ENCODE measurements at places on chromosomes 5 and 9.

- DNase-seq = no peak
These were observed 722.9 kb upstream of the RGMB start for GRCh38 chr5:98050583-98050982.

- DNase-seq = no peak
These were observed 115.2 kb downstream of the ZDHHC21 start for GRCh38 chr9:14578030-14578429.

GRCh38 chr9:134932606-134933005, 14.9 kb upstream of the FCN1 start:
- no peak for DNase-seq

- DNase-seq = no peak
These were observed 86.1 kb downstream of the LIX1 start for GRCh38 chr5:97056263-97056662.

- no peak for DNase-seq
These were observed 58.8 kb downstream of the GADD45G start for GRCh38 chr9:89663614-89663970.

GRCh38 chr9:114186605-114187289, 31.4 kb downstream of the COL27A1 start:
- no peak for DNase-seq

DNA sequence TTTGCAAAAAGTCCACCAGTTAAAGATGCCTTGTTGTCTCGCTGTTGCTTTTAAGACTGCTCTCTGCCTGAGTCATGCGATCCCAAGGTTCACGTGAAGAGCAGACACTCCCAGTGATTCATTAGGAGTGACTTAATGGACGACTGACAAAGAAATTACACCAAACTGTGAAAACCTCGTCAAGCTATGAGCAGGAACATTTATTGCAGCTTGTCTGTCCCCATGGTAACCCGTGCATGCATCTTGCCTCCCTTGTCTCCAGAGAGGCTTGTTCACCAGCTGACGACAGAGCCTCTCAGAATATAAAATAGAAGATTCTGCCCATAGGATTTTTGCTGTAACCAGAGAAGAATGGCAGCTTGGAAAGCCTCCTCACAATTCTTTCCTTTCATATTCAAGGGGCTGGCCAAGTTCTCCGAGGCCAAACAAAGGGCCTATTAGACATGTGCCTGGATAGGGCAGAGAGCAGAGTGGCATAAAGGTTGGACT, 352.7 kb downstream of the SPOCK1 start:
- no peak for DNase-seq

DNA sequence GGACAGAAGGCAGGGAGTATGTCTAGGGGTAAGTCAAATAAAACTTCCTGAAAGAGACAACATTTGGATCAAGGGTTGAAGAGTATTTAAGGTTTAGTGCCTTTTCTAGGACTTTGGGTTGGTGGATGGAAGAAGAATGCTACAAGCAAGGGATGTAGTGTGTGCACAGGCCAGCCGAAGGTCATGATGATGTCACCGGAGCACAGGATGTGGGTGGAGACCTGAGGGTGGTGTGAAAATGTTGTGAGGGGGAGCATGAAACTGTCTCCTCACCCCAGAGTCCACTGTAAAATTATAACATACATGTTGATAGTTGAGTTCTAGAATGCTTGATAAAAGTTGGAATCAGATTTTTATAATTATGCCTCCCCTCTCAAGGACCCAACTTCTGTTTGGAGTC, 553.3 kb upstream of the SGCD start:
- no peak for DNase-seq

DNA sequence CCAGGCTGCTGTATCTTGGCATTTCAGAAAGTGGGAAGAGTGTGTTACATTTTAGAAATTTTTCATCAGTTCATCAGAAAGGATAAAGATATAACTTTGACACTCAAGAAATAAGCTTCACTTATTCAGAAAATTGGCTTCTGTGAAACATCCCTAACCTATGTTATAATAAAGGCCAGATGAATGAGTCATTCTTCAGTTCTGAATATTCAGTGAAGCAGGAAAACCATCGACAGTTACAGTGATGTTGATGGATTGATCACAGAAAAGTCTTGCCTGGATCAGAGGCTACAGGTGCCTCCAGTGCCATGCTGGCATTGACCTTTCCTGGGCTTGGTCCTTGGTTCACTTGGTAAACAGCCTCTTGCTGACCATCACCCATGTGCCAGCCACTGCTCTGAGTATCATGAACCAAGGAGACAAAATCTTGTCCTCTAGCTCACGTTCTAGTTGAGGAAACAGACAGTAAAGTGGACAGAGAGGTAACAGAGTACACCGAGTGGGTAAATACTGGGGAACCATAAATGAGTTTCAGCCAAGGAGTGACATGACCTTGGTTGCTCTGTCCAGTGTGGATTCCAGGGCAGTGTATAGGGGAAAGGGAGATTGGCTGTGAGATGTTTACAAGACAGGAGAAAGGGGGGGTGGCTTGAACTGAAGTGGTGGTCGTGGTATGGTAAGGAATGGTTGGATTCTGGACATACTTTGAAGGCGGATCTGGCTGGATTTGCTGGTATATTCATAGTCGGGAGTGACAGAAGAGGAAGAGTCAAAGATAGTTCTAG, 98.6 kb downstream of the AMBP start:
- DNase-seq = no peak

DNA sequence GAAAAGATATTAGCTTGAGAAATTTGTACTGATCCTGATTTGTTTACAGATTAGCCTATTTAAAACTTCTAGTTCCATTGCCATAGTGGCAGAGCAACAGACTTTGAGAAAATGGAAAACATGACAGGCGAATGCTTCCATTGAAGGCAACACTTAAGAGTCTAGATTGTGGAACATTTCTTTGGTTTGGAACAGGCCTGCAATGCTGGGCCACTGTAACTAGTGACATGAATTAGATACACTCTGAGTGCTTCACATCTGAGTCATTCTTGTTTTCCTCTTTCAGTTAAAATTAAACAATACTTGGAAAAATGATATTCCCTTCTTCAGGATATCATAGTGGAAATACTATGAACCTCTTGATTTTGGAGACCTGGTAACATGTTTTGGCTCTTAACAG, 453.6 kb upstream of the TUSC1 start:
- DNase-seq = no peak

DNA sequence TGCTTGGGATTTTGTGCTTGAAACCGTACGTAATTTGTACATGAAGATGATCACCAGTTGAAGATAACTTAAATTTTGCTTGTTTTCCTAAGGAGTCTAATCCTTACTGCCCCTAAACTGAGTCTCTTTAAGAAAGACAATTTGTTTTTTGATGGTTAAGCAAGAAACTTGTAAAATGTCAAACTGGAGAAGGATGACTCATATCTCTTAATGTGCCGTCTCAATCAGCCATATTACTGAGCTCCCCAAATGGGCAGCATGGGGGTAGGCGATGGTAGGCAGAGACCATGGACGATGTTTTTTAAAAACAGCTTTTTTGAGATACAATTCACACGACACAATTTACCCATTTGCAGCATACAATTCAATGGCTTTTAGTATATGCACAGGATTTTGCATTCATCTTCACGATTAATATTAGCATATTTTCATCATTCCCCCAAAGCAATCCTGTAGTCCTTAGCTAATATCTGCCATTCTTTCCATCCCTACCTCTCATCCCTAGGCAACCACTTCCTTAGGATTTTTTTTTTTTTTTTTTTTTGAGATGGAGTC, 14.3 kb downstream of the ARHGAP26 start:
- DNase-seq = no peak

DNA sequence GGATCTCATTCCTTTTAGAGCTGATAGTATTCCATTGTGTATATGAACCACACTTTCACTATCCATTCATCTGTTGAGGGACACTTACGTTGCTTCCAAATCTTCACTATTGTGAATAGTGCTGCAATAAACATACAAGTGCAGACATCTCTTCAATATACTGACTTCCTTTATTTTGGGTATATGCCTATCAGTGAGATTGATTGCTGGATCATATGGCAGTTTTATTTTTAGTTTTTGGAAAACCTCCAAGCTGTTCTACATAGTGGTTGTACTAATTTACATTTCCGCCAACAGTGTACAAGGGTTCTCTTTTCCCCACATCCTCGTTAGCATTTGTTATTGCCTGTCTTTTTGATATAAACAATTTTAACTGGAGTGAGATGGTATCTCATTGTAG, 33.8 kb upstream of the LECT2 start:
- DNase-seq = no peak

DNA sequence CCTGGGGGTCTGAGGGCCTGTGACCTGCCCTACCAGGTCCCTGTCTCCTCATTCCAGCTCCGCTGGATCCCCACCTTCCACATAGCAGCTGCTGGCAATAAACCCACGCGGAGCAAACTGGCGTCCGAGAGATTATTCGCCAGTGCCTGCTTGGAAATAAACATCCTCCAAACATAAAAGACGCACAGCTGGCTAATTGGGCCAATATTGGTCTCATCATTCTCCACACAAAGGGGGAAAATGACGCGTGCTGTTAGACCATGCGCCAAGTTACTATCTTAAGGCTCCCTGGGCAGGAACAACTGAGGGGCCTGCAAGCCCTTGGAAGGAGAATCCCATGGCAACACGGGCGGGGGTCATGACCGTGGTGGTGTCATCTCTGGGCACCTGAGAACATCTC, 73.3 kb upstream of the SARDH start:
- DNase-seq = no peak
